Naive thymus-derived CD8-positive, alpha-beta T cell (primary cell): ENCODE measurements at places on chromosomes 7 and 10.

- DNase-seq = no peak
These were observed 175.4 kb downstream of the CDC14C start for GRCh38 chr7:49099587-49100326.

GRCh38 chr10:16975188-16975587 lies 154.4 kb downstream of the CUBN start:
- DNase-seq = no peak

- DNase-seq = no peak
These were observed 89.6 kb downstream of the EGFR start for GRCh38 chr7:55108401-55108800.

DNA sequence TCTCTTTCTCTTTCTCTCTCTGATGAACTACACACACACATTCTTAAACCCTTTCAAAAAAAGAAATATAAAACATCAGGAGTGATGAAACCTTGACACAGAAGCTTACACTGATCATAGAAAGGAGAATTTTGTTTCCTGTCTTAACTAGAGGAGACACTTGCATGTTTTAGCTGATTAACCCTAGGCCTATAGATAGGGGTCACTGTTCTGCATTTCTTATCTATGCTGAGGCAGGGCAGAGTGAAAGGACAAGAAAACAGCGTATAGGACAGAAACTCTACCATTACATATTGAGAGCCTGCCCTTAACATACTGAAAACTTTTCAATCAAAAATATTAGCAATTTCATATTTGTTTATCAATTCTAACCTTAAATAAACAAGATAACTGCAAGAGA lies 680.6 kb upstream of the MBL2 start:
- no peak for DNase-seq

- DNase-seq = no peak
These were observed 386.6 kb downstream of the SH2D4B start for GRCh38 chr10:80924063-80924952.

DNA sequence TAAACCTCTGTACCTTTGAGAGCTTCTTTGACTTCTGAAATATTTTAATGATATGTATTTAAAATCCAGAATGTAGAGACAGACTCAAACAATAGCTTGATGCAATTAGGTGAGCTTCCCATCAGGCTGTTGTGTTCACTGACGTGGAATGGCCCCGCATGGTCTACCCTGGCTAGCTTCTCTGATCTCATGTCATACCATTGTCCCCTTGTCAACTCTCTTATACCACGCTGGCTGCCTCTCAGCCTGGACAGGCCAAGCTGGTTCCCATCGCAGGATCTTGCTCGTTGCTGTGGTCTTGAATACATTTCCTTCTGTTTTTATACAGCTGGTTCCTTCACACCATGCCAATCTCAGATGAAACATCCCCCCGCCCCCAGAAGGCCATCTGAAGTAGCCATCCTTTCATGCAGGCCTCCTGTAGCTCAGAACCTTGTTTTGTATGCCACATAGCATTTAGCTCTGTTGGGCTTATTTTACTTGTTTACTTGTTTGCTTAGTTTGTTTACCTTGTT lies 84.2 kb downstream of the FANK1 start:
- DNase-seq = no peak

- DNase-seq = no peak
These were observed 32.0 kb downstream of the C10orf90 start for GRCh38 chr10:126638542-126638941.

DNA sequence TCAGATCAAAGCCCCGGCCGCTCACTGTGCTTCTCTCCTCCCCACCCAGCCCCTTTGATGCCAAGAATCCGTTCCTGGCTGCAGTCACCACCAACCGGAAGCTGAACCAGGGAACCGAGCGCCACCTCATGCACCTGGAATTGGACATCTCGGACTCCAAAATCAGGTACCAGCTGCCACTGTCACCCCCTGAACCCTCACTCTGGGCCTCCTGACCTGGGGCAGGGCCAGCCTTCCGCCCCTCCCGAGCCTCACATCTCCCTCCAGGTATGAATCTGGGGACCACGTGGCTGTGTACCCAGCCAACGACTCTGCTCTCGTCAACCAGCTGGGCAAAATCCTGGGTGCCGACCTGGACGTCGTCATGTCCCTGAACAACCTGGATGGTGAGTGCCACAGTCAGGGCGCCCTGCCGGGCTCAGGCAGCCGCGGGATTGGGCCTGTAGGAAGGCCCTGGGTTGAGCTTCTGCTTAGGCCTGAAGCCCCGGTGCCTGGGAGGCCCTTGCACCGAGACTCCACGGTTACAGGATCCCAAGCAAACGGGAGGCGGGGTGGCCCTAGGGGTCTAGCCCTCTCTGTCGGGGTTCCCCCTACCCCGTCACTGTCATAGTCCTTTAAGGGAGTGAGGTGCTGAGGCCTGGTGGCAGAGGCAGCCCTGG lies 10.8 kb downstream of the TMEM120A start:
- DNase-seq = no peak

GRCh38 chr7:27165089-27165995 lies at the start of gene HOXA9:
Gene HOXA9 (minus strand): TSS chr7:27165537. CDS start chr7:27165457, 80 bp downstream.
- no peak for DNase-seq

DNA sequence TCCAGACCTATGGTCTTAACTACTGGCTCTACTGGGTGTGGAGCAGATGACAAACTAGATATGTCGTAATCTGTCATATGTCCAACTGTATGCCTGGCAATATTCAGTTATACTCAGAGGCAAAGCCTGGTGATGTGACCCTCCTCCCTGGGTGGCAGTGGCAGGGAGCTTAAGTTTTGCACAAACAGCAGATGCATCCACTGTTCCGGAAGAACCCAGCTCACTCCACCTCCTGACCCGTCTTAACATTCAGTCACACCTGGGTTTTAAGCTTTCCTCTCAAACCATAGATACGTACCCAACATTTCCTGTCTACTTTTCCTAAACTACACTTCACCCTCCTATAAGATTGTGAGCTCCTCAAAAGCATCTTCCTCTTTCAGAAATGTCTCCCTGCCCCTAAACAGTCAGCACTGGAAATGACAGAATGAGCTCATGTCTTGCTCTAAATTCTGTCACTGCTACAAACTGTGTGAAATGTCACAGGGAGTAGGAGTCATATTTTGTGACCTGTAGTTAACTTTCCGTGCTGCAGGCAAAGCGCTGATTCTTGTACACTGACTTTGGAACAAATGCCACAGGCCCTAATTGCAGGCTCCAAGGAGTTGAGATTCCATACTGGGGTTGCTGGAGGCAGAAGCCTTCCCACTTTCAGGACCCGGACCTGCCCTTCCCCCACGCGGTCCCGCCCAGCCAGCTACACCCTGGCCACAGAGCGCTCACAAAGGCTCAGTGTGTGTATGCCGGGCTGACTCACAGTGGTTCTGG lies 23.9 kb downstream of the SCD start:
- DNase-seq = peak; percentile 16

- peak; percentile 88 for DNase-seq
These were observed at the start of gene SNX13 for GRCh38 chr7:17940302-17940883. Gene SNX13 (minus strand): TSS chr7:17940494. CDS start chr7:17940295, 199 bp downstream.

DNA sequence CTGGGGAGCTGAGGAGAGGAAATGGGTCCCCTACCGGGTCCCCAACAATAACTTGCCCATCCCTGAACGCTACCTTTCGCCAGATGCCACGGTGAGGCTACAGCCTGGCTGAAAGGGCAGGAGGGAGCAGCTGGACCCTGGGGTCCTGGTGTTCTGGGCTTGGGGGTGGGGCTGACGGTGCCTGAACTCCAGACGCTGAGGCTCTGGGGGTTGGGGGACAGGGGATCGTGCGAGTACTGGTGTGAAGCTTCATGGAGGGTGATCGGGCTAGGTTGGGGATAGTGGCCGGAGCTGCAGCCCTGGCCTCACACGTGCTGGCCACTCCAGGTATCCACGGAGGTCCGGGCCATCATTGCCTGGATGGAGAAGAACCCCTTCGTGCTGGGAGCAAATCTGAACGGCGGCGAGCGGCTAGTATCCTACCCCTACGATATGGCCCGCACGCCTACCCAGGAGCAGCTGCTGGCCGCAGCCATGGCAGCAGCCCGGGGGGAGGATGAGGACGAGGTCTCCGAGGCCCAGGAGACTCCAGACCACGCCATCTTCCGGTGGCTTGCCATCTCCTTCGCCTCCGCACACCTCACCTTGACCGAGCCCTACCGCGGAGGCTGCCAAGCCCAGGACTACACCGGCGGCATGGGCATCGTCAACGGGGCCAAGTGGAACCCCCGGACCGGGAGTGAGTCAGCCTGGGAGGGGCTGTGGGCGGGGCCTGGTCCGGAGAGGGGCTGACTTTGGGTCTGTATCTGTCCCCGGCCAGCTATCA lies 8.3 kb downstream of the AEBP1 start:
- DNase-seq = no peak

DNA sequence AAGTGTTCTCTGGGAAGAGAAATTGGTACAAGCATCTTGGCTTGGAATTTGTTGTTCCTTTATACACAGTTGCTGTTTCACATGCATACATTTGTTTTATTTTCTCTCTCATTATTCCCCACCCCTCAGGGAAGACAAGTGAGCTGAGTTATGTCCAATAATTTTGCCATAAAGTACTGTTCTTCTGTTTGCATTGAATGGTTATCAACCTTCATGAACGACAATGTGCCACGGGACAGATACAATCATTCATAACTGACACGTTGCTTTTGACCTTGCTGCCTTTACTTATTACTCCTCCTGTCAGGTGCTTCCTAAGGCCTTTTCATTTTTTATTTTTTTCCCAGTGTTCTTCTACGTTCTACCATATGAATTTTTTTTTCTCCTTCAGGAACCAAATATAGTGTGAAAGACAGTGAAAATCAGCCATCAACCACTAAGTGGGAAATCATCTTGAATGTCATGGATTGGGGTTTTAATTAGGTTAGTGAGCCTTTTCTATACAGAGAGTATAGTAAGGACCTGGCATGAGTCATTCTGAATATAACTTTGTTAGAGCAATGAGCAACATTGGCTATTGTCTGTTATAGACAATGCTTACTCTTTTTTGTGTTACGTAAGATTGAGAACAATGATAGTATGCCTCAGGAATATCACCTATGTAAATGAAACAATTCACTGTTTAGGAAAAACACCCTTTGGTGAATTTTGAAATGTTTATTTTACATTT lies 383.2 kb downstream of the MALRD1 start:
- DNase-seq = no peak

GRCh38 chr10:102327641-102328040 lies 67.9 kb upstream of the NFKB2 start:
- no peak for DNase-seq

GRCh38 chr10:21065621-21066248 lies 168.6 kb upstream of the NEBL start:
- no peak for DNase-seq

DNA sequence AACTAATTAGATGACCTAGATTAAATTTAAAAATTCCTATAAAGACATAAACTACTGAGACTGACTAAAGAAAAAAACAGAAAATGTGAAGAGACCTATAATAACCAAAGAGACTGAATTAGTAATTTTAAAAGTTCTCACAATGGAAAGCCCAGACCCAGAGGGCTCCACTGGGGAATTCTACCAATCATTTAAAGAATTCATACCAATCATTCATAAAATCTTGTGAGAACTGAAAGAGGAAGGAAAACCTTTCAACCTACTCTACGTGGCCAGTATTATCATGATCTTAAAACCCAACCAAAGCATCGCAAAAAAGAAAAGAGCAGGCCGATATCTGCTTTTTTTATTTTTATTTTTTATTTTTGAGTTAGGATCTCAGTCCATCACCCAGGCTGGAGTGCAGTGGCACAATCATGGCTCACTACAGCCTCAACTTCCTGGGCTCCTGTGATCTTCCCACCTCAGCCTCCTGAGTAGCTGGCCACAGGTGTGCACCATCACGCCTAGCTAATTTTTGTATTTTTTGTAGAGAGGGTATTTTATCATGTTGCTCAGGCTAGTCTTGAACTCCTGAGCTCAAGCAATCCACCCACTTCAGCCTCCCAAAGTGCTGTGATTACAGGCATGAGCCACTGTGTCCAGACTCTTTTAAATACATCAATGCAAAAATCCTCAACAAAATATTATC lies 48.6 kb downstream of the DGKI start:
- no peak for DNase-seq

DNA sequence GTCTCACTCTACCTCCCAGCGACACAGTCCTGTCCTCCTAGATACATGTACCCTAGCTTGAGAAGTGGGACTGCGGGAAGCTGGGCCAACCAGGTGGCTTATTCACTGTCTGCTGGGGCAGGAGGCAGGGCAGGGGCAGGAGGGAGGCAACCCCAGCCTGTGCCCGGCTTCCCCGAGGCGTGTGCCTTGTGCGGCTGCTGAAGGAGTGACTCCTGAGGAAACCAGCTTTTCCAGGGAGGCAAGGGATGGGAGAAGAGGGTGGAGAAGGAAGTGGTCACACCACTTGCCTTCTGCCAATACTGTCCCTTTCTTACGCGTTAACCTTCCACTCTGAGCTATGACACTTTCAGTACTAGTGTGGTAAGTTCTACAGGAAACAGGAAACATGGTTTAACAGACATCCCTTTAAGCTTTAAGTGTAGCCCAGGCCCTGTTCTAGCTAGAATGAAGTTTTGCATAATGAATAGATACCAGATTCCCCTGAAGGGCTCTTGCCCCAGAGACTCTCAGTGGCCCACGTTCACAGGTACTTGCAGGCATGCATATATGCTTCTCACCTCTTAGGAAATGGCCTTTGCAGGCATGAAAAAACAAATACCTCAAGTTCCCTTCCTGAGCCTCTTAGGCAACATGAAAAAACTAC lies 40.6 kb downstream of the SYPL1 start:
- peak; percentile 76 for DNase-seq

DNA sequence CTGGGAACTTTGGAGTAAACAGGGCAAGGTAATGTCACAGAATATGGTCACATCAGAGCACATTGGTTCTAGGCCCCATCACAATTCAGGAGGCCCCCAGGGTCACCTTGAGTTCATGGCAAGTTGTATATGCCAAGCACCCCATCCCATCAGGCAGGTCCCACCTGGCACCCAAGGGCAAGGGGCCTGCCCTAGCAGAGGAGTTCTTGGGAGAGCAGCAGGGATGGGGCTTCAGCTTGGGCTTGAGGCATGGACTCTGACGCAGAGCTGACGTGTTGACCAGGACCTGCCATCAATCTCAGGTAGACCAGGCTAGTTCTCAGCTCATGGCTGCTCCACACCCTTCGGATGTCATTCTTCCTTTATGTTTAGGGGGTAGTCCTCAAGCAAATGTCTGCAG lies 20.9 kb downstream of the PLAC9 start:
- no peak for DNase-seq

DNA sequence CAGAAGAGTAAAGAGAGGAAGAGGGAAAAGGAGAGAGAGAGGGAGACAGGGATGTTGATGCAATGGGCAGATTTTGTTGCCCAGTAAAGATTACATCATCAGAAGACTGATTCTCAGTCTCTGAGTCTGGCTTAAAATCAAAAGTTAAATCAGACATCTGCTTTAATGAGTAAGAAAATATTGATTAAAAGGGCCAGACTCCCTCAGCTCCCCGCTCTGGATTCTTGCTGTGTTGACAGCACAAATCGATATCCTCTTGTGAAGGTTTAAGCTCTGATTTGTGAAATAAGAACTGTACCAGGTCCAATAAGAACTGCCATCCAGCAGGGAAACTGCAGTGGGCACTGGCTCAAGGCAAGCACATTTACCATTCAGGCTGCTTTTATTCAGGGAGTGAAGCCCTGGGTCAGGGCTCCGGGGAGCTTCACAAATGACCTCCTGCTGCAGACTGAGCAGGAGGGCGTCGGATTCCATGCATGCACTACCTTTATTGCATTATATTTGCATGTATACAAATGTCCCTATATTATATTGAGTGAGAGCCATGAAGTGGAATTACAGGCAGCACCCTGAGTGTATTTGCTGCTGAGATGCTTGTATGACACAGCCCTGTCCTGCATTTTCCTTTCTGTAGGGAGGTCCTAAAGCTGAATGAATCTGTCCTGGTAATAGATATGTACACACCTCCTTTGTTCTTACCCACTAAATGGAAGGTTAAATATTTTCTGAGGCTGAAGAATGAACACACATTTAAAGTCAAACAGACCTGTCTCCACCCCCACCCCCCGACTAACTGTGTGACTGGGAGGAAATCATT lies 401.5 kb downstream of the REEP3 start:
- DNase-seq = no peak
